Cerebellum (tissue), 4 donors: ENCODE measurements at places on chromosomes 2 and 18. TPM values are rescaled to one million over a fixed set of nuclear protein-coding genes. Genes with fewer than 3 reads are reported as not detected.

The ERBB4 gene
- total RNA-seq = 154 TPM

The CXCR1 gene
- total RNA-seq = not detected

The PROKR1 gene
- total RNA-seq = 2.7 TPM

The CCDC142 gene
- total RNA-seq = 40.8 TPM

- no peak for DNase-seq
Measured at GRCh38 chr2:152097290-152097800, 1.5 kb downstream of the CACNB4 start.

DNA sequence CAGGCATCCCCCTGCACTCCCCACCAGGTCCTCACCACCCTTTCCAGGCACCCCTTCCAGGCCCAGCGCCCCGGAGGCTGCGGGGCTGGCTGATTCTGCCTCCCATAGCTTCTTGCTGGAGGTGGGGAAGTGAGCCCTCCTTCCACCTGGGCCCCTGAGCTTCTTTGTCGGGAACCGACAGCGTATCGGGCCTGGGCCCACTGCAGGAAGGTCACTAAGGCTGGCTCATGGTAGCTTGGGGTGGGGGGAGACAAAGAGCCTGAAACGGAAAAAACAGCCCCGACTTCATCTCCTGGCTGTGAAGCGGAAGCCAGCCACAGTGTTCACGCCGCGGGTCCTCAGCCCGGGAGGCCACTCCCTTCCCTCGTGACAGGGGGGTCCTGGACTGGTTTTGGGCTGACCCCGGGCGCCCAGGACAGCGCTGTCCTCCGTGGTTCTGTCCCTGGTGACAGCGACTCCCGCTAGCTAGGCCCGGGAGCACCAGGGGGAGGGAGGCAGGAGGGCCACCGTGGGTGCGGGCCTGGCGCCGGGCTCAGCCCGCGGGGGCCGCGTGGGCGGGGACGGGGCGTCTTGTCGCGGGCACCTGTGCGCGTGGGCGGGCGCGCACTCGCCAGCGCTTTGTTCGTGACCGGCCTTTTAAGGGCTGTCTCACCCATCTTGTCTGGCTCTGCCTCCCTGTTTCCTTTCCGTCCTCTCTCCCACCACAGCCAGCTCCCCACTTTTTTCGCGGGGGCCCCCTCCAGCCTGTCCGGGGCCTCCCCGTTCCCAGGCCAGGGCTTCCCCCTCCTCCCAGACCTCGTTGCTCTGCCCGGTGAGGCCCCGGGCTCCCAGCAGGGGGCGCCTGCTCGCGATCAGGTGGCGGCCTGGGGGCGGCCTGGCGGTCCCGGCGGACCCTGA, 64.9 kb downstream of the DNMT3A start:
- peak; percentile 49 for DNase-seq

DNA sequence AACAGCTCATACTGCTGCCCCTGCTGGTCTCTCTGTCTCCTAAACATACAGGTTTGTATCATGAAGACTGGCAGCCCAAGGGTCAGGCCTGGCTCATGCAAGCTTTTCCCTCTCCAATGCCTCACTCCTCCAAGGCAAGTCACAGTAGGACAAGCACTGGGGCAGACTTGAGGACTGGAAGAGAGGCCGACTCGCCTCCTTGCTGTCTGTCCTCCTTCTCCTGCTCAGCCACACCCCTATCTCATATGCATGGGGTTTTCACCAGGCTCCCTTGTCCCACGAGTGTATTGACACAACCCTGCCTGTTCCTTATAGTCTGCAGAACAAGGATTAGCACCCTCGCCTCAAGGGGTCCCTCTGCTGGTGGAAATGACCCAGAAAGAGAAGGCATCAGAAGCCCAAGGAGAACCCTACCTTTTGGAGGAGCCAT, 223.7 kb downstream of the SOX11 start:
- no peak for DNase-seq

DNA sequence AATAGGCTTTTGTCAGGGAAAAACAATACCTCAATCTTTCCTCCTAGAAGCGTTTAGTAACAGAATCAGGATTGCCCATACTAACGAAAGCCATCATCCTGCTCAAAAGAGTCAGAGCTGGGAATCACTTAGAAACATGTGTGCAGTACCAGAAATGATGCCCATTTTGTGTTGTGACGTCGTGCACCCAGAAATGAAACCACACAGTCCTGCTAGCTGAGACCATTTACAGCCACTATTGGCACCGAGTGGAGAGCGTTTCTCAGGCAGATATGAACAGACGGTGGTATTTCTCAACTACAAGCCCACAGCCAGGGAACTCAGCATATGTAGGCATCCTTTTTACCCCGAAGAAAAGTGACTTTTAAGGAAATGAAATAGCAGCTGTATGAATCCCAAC, 284.3 kb upstream of the LRATD1 start:
- no peak for DNase-seq
